Type B pancreatic cell (in vitro differentiated cells): ENCODE measurements at places on chromosomes 1 and 21. TPM values are rescaled to one million over a fixed set of nuclear protein-coding genes. Genes with fewer than 3 reads are reported as not detected.
A peak's percentile ranks its signal among the peaks of the same experiment; 100 is the strongest.

GRCh38 chr1:223326776-223327175, 37.2 kb downstream of the SUSD4 start:
- DNase-seq: no peak

DNA sequence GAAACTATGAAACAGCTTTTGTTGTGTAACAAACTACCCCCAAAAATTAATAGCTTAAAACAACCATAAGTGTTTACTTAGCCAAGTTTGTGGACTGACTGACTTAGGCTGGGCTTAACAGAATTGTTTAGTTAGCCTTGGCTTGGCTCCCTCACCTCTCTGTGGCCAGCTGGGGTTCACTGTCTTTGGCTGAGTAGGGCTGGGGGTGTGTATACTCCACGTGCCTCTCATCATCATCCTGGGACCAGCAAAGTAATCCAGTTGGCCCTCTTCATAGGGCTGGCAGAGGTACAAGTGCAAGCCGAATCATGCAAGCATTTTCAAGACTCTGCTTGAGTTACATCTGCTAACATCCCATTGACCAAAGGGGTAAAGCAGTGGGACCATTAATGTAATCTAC, 252.3 kb downstream of the BRINP2 start:
- no peak for DNase-seq

GRCh38 chr1:191977874-191978506, 180.3 kb upstream of the RGS18 start:
- DNase-seq: no peak

- DNase-seq: no peak
Observed at GRCh38 chr21:42939582-42940413, 14.4 kb upstream of the ERVH48-1 start.

GRCh38 chr1:25543425-25544242, at the start of gene LDLRAP1:
Gene LDLRAP1, plus strand, starts transcription at chr1:25543606. Its CDS starts 93 bp downstream, at chr1:25543699.
- peak; percentile 87 for DNase-seq

The CELA3B gene
- total RNA-seq: not detected in 2 replicates

GRCh38 chr1:115771847-115772457, 3.4 kb upstream of the CASQ2 start:
- no peak for DNase-seq

- DNase-seq: no peak
Observed at GRCh38 chr1:167126811-167127210, 32.9 kb downstream of the STYXL2 start.

- no peak for DNase-seq
Observed at GRCh38 chr21:31665397-31665796, 5.9 kb downstream of the SOD1 start.

The SELE gene
- total RNA-seq: 0.12 TPM in 1 of 2 replicates, not detected in the other

GRCh38 chr1:60880202-60880601, 202.2 kb upstream of the NFIA start:
- no peak for DNase-seq

- DNase-seq: no peak
Observed at GRCh38 chr1:179709841-179710329, 33.2 kb upstream of the FAM163A start.

DNA sequence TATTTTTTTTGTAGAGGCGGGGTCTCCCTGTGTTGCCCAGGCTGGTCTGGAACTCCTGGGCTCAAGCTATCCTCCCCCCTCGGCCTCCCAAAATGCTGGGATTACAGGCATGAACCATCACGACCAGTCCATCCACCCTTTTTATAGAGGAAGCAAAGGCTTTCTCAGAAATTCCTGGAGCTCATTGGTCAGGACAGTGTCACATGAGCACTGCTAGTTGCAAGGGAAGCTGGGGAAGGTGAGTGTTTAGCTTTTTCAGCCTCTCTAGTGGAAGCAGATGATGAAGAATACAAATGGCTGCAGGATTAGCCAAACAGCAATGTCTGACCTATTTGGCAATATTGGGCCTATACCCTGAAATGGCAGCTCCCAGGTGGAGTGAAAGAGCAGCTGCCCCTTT, 8.0 kb downstream of the IGFN1 start:
- no peak for DNase-seq

- DNase-seq: no peak
Observed at GRCh38 chr1:56508523-56508983, 70.8 kb downstream of the PLPP3 start.

The DPYD gene
- 6.9 and 8.5 TPM in 2 replicates for total RNA-seq

The ARTN gene
- 6.4 and 7.2 TPM in 2 replicates for total RNA-seq

- no peak for DNase-seq
Observed at GRCh38 chr1:74818661-74819456, 85.9 kb downstream of the TYW3 start.
